ENCODE measurements at places on chromosomes 16 and 17.

DNA sequence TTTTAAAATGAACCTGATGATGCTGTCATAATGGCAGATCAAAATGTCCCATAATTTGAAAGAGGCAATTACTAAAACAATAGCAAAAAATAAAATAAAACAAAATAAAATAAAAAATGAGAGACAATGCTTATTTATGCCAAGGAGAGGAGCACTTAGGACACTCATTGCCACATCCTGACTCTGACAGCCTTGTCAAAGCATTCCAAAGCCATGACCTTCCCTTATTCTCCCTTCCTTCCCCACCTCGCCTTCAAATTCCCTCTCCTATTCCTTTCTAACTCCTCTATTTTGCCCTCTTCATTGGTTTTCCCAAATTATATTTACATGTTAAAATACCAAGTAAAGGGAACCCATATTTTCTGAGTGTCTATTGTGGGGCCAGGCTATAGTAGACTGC lies 220.0 kb downstream of the CDH13 start:
- no peak for DNase-seq

DNA sequence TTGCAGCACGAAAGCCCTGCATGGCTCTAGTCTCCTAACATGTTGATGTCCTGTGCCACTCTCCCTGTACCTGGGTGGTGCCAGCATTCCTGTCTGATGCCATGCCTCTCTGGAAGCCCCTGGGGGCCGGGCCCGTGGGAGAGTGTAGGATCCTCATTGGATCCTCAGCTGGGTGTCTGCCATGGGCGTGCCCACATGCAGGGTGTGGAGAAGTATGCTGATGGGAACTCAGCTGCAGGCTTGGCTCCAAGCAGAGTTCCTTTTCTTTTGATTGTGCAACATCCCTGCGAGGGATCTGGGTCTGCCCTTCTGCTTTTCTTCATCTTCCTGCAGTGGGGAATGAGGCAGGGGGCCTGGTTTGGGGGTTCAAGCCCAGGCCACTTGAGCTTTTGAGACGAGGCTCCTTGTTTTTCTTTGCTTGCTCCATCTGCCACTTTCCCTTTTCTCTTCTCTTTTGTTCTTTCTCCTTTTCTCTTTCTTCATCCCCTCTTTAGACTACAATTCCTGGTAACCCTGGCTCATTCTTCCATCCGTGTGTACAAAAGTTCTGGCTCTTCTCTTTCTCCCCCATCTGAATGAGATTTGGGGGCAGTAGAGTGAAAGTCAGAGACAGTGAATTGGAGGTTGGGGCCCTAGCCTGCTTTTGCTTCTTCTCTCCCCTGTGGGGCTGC lies 32.9 kb downstream of the KSR1 start:
- peak; percentile 79 for DNase-seq

DNA sequence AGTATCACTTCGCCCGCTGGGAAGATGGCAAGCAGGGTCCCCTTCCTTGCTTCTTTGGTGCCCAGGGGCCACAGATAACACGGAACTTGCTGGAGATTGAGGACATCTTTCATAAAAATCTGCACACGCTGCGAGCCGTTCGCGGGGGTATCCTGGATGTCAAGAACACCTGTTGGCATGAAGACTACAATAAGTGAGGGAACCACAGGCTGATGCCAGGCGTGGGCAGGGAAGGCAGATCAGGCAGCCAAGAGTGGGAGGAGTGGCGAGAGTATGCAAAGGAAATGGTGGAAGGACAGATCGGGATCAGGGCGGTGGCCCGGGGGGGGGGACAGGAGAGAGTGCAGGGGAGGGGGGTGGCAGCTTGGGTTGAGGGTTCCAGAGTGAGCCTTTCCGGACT lies 22.2 kb downstream of the DNAH2 start:
- no peak for DNase-seq

DNA sequence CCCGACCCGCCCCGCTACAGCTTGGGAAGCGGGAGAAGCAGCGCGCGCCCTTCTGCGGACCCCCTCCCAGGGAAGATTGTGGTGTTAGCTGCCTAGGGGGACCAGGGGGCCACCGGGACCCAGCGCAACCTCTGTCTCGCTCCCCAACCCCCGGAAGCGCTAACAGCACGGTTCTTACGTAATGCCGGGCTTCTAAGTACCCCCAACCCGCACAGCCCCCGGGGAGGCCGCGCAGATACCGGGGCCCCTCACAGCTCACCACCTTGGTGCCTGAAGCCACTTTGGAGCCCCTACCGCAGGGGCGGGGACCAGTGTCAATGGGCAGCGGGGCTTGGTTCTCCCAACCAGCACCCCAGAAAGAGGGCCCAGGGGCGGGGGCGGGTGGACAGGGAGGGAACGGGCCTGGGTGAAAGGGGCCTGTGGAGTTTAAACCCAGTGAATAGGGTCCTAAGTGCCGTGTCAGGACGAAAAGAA lies 348 bp downstream of the MPP2 start:
- no peak for DNase-seq

GRCh38 chr16:27108826-27109665 lies 42.3 kb downstream of the C16orf82 start:
- no peak for DNase-seq

- DNase-seq = no peak
Observed at GRCh38 chr16:56961851-56962281, at the start of gene CETP. TSS of gene CETP (plus strand) at chr16:56961950. CDS start at chr16:56961980, 30 bp downstream.

DNA sequence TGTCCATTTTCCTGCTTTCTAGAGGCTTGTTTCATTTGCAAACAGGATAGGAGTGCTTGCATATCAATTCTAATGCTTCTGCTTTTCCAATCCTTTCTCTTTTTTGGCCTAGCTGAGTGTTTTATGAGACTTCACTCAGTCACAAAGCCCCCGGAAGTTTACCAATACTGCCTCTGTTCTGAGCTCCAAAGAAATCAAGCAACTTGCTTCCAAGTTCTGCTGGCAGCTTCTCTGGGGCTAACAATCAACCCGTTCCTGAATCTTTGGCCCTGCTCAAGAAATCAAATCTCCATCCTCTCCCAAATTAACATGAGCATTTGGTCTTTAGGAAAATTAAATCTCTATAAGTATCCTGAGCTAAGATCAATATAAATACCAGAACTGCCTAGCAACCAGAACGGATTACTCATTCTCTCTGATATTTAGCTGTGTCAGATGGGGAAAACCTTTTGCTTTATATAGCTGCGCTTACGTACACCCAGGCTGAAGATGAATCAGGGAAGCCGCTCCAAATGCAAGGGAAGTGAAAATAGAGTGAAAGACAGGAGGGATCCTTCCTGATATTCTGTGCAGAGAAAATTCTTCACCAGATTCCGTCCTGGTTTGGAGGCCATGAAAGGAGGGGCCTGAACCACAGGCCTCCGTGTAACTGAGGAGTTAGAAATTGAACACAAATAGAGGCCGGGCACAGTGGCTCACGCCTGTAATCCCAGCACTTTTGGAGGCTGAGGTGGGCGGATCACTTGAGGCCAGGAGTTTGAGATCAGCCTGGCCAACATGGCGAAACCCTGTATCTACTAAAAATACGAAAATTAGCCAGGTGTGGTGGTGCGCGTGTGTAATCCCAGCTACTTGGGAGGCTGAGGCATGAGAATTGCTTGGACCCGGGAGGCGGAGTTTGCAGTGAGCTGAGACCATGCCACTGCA lies 23.3 kb upstream of the GRB2 start:
- DNase-seq = no peak

- DNase-seq = peak; percentile 38
Observed at GRCh38 chr16:11250091-11250785, 5.8 kb downstream of the SOCS1 start.

DNA sequence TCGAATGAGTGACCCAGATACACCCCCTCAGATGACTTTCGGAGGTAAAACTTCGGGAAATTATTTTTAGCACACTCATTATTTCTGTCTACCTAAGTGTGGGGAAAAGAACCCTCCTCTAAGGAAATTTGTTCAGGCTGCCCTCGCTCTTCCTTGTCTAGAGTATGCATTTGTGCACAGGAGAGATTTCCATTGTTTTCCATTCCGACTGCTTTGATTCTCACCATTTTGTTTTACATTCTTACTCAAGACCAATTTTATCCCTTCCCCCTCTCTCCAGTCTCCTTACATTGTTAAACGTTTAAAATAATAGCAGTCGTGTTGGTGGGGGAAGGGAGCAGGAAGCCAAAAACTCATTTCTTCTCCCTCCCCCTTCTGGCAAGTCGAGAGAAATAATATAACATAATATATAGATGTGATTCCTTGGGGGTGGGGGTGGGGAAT lies 1.5 kb upstream of the CHD3 start:
- DNase-seq = no peak

GRCh38 chr16:82655072-82655714 lies 28.4 kb downstream of the CDH13 start:
- DNase-seq = no peak

DNA sequence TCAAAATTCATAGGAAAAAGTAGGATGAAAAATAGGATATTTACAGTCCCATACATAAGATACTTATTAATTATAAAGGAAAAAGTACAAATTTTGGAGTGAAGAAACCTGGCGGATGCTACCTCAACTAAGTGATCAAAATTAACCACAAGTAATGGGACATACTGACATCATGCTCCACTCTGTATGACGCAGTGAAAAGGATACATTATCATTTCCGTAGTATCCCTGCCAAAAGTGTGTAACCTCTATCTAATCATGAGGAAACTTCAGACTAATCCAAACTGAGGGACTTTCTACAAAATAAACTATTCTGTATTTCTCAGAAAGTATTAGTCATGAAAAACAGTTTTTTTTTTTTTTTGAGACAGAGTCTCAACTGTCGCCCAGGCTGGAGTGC lies 60.5 kb downstream of the TRIM37 start:
- DNase-seq = no peak

GRCh38 chr16:89331371-89332109 lies 114.0 kb downstream of the ZNF778 start:
- no peak for DNase-seq

GRCh38 chr17:29172589-29172988 lies 7.6 kb downstream of the MYO18A start:
- no peak for DNase-seq

- no peak for DNase-seq
Observed at GRCh38 chr17:78349891-78350642, 9.8 kb downstream of the SOCS3 start.

GRCh38 chr17:76123749-76124581 lies 17.1 kb downstream of the FOXJ1 start:
- DNase-seq = no peak

DNA sequence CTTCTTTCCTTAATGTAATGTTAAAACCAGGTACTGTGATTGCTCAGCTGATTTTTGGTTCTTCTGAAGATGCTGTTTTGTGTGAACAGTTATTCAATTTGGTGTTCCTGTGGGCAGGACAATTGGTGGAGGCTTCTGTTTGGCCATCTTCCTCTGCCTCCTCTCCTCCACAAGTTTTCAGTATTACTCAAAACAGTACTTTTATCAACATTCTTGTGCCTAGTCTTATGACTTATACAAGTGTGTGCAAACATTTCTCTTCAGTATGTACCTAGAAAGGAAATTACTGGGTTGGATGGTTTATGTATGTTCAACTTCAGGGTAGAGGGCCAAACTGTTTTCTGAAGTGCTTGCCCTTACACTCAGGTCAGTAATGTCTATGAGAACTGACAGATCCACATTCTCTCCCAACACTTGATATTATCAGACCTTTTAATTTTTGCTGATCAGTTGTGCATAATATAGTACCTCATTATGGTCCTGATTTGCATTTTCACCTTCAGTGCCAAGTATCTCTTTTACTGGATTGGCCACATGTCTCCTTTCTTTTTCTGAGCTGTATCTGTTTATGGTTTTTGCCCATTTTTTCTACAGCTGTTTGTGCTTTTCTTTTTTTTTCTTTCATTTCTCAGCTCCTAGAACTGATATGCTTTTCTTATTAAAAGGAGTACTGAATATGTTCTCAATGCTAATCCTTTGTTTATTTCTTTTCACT lies 50.9 kb downstream of the ERCC4 start:
- DNase-seq = no peak

DNA sequence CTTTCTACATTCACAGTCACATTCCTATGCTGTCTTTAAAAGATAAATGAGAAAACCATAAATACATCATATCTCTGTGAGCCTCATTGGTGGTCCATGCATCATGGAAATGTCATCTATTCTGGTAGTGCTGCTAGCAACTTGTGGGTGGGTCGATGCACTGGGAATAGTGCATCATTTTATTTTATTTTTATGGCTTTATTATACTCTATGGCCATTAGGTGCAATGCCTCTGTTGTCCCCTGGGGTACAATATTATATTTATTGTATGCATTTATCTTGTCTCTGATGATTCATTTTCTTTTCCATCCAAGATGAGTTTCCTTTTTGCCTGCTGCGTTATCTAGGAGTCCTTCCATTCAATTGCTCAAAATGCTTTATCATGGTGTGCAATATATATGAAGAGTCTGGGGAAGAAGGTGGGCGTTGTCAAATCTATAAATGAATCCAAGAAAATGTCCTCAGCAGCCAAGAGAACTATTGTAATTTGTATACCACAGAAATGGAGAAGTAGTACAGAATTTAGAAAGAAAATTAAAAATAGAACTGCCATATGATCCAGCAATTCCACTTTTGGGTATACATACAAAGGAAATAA lies 324.0 kb downstream of the KCNJ2 start:
- DNase-seq = no peak

DNA sequence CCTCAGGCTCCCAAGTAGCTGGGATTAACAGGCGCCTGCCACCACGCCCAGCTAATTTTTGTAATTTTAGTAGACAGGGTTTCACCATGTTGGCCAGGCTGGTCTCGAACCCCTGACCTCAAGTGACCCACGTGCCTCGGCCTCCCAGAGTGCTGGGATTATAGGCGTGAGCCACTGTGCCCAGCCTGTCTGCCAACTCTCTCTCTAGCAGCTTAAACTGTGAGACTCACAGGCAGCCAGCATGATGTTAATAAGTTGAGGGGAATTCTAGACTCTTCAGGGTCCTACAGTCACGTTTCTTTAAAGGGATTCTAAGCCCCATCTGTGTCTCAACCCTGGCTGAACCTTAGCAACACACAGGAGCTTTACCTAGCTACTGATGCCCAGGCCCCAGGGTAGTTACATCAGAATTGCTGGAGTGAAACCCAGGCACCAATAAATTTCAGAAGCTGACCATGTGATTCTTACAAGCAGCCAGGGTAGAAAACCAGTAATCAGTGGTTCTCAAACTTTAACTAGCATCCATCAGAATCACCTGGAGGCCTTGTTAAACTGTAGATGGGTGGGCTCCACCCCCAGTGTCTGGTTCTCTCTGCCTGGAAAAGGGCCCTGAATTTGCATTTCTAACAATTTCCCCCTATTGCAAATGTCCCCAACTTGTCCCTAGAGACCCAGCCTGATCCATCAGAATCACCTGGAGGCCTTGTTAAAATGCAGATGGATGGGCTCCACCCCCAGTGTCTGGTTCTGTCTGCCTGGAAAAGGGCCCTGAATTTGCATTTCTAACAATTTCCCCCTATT lies 30.7 kb downstream of the GPRC5B start:
- no peak for DNase-seq
